ENCODE measurements at places on chromosomes 11 and 22.

DNA sequence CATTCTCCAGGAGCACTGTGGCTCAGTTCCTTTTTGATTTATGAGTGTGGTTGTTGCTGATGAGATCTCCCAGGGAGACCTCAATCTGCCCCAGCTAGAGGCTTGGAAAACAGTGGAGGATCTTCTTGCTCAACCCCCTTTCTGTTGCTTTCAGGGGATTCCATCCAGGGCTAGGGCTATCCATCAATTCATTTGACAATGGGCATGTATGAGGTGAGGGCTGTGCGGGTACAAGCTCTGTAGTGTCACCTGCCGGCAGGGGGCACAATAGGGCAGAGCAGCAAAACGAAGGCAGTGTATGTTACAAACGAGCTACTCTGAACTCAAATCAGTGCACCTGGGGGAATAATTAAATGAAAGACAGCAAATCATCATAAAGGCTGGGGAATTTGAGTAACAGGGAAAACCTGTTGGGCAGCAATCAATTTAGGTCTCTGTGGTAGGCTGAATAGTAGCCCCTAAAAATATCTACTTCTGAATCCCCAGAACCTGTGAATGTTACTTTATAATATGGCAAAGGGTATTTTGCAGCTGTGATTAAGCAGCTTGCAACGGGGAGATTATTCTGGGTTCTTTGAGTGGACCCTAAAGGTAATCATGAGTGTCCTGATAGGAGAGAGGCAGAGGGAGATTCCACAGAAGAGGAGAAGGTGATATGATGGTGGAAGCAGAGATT lies 170.3 kb upstream of the ZBED5 start:
- peak; percentile 45 for DNase-seq

DNA sequence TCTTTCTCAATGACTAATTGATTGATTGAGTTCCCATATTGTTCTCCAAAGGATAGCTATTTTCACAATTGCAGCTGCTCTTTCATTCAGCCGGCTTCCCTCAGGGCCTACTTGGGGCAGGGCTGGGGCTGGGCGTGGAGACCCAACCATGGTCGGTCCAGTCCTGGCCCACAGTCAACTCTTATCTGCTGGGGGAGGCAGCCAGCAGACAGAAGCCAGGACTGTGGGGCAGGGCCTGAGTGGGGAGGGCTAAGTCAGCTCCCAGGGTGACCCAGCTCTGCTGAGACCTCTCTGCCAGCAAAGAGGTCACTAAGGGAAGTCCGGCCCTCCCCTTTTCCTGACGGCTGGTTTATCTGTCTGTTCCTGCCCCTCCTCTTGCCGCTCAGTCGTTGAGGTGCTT lies 735.2 kb downstream of the TBC1D22A start:
- DNase-seq: no peak

DNA sequence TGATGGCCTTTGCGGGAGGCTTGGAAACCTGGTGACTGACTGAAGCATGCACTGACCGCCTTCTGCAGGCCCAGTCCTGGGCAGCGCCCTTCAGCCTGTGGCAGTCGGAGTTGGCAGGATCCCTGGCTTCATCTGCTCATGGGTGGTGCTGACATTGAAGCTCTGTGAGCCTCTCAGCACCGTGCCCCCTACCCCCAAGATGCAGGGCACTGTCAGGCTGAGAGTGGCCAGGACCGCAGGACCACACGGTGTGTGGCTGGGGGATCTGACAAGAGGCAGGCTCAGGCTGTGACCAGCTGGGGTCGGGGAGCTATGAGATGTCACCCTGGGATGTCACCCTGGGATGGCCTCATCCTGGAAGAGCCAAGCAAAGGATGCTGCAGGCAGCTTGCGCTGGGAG lies 32.7 kb downstream of the TBC1D22A start:
- DNase-seq: no peak

- DNase-seq: peak; percentile 48
Observed at GRCh38 chr11:116793772-116794097, 2.1 kb upstream of the APOA5 start.

- DNase-seq: peak; percentile 37
Observed at GRCh38 chr11:75078233-75078632, 18.4 kb downstream of the OR2AT4 start.

DNA sequence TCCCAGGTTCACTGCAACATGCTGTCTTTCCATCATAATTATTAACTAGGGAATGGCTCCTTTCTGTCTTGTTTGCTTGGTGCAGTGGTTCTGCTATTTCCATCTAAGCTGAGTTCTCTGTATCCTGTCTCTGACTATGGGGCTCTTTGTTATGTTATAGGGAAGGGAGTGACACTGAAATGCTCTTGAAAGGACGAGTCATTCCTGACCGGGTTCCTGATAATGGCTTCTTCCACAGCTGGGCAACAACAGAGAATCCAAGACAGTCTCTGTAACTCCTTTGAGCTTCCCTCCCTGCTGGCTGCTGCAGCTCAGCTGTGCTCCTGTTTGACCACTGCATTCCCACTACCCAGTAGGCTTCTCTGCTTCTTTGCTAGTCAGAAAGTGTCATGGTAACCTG lies 24.1 kb downstream of the OR2AT4 start:
- no peak for DNase-seq

- no peak for DNase-seq
Observed at GRCh38 chr11:43649921-43650320, 30.6 kb upstream of the HSD17B12 start.

- DNase-seq: no peak
Observed at GRCh38 chr11:85257837-85258236, 369.3 kb downstream of the DLG2 start.

GRCh38 chr11:118001494-118001971 lies 15.3 kb downstream of the IL10RA start:
- DNase-seq: no peak

- DNase-seq: no peak
Observed at GRCh38 chr11:66437979-66438503, 607 bp downstream of the MRPL11 start.

DNA sequence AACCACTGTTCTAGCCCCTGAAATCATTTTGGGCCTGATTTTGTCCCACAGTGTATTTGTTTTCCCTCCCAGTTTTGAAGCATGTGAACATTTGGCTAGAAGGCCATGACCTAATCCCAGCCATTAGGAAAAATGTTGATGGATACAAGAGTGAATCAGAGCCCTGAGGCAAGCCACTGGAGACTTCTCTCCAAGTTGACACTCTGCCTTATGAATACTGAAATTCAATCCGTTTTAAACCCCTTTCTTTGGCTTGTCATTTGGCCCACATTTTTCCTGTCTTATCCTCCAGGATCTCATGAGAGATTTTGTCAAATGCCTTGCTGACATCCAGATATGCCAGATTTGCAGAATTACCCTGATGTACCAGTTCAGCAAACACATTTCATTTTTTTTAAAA lies 158.8 kb downstream of the FAT3 start:
- peak; percentile 79 for DNase-seq

DNA sequence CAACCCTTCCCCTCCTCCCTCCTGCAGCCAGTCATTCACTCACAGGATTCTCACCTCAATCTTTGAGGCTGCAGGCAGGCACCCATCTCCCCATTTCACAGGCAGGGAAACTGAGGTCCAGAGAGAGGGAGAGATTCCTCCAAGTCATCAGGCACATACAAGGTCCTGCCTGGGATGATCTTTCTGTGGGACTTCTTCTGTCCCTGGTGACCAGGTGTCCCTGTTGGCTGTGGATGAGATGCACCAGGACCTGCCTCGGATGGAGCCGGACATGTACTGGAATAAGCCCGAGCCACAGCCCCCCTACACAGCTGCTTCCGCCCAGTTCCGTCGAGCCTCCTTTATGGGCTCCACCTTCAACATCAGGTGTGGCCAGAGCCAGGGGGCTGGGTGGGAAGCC lies 7.8 kb downstream of the FTH1 start:
- DNase-seq: no peak

DNA sequence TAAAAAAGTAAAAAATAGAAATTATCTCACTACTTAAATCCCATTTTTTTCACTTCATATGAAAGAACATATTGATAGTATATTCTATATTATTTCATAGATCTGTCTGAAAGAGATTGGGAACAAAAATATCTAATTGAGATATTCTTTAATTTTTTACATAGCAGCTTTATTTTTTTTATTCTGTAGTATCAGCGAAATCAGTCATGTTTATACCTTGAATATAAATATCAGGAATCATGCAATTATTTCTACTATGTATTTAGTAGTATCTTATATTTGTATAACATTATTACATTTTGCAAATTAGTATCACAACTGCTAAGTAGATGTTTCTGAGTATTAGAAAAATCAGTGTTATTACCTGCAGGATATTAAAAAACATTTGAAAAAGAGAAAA lies 20.4 kb downstream of the C11orf54 start:
- no peak for DNase-seq

DNA sequence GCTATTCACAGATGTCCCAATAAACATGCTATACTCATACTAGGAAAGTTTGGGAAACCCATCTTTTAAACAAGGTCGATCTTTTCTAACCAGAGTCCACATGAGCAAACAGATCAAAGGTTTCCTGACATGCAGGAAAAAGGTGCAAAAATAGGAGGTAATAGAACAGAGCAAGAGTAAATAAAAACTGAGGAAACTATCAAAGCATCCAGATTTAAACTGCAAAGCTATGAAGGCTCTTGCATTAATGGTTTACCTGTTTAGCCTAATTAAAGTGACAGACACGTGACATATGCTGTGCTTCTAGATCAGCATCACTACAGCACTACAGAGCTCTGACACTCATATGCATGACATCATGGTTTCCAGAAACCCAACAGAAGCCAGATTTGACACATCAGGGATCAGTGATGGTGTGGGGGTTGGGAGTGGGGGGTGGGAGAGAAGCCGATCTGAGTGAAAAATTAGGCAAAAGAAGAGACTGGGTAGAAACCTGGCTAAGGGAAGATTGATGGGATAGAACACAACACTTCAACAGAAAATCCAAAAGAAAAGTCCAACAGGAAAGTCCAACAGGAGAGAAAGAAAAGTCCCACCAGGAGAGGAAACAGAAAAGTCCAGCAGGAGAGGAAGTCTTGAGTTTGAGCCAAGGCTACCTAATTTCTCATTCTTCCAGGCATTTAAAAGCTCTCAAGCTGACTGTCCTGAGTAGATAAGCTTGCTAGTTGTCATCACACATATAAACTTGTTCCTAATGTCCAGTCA lies 262.3 kb downstream of the SOX6 start:
- no peak for DNase-seq

GRCh38 chr22:23574371-23574811 lies 5.7 kb downstream of the IGLL1 start:
- no peak for DNase-seq

GRCh38 chr11:78656984-78657383 lies 82.3 kb upstream of the NARS2 start:
- DNase-seq: no peak

GRCh38 chr11:14021738-14022137 lies 59.2 kb downstream of the SPON1 start:
- no peak for DNase-seq

GRCh38 chr11:115456019-115456418 lies 48.2 kb downstream of the CADM1 start:
- DNase-seq: no peak

DNA sequence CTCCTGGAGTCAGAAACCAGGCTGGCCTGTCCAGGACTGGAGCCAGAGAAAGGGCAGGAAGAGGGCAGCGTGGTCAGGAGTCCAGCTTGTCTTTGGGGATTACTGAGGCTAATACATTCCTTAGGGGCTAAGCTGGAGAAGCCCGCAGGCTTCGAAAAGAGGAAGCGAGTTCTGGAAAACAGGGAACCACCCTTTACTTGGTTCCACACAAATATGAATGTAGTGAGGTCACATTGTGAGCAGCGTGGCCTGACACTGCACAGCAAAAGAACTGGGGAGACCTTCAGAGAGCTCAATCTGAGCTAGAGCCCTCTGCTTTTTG lies 132.3 kb downstream of the CEP164 start:
- no peak for DNase-seq

- no peak for DNase-seq
Observed at GRCh38 chr11:132008872-132009271, 638.5 kb downstream of the NTM start.

- DNase-seq: no peak
Observed at GRCh38 chr11:94884376-94884775, 89.0 kb downstream of the CWC15 start.

GRCh38 chr11:13348305-13348704 lies 70.7 kb downstream of the BMAL1 start:
- DNase-seq: no peak

- no peak for DNase-seq
Observed at GRCh38 chr22:28802595-28803123, 2.3 kb upstream of the XBP1 start.

GRCh38 chr11:113241636-113242054 lies 72.7 kb upstream of the TTC12 start:
- peak; percentile 89 for DNase-seq

DNA sequence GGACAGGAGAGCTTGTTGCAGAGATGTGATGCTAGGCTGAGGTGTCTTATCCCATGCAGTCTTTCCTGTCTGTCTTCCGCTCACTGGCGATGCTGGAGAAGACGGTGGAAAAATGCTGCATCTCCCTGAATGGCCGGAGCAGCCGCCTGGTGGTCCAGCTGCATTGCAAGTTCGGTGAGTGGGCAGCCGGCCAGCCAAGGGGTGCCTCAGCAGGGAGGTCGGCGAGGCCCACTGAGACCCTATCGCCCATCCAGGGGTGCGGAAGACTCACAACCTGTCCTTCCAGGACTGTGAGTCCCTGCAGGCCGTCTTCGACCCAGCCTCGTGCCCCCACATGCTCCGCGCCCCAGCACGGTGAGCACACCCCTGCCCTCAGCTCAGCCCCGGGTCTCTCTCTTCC lies 1.7 kb downstream of the RAD9A start:
- DNase-seq: no peak

GRCh38 chr11:129865701-129866100 lies 29.7 kb downstream of the NFRKB start:
- DNase-seq: no peak

- DNase-seq: no peak
Observed at GRCh38 chr11:1812801-1813200, 22.0 kb upstream of the SYT8 start.

DNA sequence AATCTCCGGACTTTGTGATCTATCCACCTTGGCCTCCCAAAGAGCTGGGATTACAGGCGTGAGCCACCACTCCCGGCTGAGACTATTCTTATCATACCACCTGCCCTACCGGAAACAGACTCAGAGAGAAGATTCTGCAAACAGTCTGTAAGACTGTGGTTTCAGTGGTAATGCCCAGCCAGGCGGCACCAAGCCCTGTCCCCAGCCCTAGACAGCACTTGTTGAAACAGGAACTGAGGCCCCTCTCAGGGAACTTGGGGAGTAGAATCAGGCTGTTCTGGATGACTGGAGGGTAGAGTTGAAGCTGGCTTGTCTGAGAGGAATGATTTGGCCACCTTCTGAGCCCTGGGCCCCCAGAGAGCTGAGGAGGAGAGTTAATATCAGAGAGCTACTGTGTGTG lies 1.3 kb upstream of the INSC start:
- no peak for DNase-seq

DNA sequence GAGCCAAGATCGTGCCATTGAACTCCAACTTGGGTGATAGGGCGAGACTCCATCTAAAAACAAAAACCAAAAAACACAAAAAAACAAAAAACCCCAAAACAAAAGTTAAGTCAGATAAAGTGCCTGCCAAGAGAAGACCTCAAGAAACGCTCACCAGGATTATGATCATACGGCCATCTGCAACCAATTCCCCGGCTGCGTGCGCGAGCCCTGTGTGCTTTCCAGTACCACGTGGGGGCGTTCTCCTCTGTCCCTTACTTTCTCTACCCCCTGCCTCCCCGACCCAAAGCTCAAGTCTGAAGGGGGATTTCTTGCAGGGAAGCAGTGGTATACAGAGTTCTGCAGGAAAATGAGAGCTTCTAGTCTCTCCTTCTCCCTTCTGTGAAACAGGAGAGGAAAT lies 10.5 kb upstream of the RPS19BP1 start:
- DNase-seq: no peak
